ENCODE measurements at places on chromosomes 5 and 9.

- DNase-seq, result no peak
Observed at GRCh38 chr9:32728181-32728580, 55.2 kb upstream of the TMEM215 start.

DNA sequence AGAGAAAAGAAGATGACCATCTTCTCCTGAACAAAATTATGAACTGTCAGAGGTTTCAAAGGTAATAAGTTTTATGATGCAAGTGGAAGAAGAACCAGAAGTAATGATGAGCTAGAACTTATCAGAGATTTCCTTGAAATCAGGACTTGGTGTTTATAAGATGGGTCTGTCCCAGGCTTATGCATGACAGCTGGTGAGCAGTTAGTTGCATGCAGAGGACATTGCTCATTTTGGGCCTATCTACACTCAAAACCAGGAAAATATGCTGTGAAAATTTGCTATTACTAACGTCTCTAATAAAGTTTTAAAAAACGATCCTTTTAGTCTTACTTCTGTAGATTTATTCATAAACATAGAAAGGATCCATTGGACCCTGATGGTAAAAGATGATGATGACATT, 6.6 kb upstream of the STC2 start:
- DNase-seq, result no peak

- no peak for DNase-seq
Observed at GRCh38 chr9:5579881-5580280, 49.0 kb upstream of the RIC1 start.

DNA sequence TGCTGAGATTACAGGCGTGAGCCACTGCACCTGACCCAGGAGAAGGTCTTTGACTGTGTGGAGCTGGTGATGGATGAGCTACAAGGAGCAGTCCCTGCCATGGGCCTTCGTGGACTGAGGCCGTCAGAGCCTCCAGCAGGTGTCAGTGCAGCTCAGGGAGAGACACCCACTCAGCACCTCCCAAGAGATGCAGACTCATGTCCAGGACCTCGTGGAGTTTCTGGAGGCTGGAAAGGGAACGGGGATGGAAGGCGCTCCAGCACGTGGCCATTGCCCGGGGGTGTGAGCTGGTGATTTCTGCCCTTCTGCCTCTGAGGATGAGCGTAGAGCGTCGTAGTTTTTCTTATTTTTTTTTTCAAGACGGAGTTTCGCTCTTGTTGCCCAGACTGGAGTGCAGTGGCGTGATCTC, 9.5 kb downstream of the TOR4A start:
- DNase-seq, result no peak

GRCh38 chr9:127936347-127936852, 1.3 kb downstream of the DPM2 start:
- no peak for DNase-seq

GRCh38 chr5:155655569-155655968, 642.0 kb downstream of the KIF4B start:
- DNase-seq, result no peak

- DNase-seq, result no peak
Observed at GRCh38 chr9:16119261-16120230, 566.7 kb downstream of the CCDC171 start.

- no peak for DNase-seq
Observed at GRCh38 chr5:97100476-97100875, 41.9 kb downstream of the LIX1 start.

- DNase-seq, result no peak
Observed at GRCh38 chr5:33691856-33692255, 199.9 kb downstream of the ADAMTS12 start.

- no peak for DNase-seq
Observed at GRCh38 chr5:96487859-96488258, 54.8 kb upstream of the PCSK1 start.

DNA sequence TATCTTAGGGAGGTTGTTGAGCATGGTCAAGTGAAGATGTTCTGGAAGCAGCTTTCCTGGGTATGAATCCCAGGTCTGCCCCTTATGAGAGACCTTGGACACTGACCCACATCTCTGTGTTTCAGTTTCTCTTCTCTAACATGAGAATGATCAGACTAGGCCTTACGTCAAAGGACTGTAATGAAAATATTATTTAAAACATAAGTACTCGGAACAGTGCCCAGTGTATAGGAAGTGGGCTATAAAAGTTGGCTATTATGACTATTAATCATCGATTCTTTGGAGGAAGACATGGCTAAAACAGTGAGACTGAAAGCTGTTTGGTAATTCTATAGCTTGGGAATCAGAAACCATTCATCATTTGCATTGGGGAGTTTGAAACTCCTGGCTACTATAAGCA, 65.3 kb upstream of the MYO10 start:
- no peak for DNase-seq

DNA sequence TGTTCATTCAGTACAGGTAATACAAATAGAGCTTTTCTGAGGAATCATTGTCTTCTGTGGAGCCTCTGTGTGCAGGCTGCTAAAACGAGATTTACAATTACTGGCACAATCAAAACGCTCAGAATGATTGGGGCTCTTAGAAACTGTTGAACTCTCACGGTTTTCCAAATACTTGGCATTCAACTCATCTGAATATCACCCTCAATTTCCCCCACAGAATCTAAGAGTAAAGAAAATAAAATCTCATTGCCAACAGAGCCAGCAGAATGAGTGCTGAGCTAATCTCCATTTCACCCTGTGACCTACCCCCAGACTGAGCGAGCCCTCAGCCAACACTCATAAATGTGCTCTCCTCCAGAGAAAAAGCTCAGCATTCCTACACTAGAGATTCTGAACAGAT, 35.3 kb upstream of the TMED7 start:
- DNase-seq, result no peak

DNA sequence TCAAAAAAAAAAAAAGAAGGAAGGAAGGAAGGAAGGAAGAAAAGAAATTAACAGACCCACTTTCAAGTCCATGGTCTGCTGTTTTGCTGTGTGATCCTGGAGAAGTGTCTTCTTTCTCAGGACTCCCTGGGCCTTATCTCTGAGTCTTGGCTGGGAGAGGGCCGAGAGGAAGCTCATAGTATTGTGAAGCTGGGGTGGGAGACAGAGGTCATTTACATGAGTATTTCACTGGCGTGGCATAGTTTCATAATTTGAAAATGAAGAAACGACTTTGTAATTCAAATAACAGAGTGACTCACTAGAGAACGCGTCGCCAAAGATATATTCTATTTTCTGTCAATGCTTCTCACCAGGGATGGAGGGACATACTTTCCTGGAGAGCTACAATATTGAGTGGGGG, 2.4 kb upstream of the C9orf50 start:
- DNase-seq, result no peak

- no peak for DNase-seq
Observed at GRCh38 chr5:180495991-180496741, 2.0 kb downstream of the CNOT6 start.

GRCh38 chr9:120261419-120261818, 318.5 kb downstream of the CDK5RAP2 start:
- no peak for DNase-seq

DNA sequence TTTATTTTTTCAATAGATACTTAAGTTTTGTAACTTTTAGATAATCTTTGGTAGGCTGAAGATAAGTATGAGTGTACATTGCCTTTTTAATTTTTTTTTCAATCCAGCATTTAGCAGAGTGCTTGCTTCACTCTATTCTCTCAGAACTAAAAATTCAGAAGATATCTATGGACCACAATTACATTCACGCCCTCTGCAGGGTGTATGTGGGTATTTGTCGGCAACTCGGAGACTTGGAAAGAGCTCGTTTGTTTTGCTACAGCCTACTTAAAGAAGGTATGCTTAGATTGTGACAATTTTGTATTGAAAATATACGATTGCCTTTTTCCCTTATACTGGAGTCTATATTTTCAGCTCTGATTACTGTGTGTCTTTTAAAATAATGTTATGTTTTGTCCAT, 43.8 kb downstream of the ICE1 start:
- no peak for DNase-seq

DNA sequence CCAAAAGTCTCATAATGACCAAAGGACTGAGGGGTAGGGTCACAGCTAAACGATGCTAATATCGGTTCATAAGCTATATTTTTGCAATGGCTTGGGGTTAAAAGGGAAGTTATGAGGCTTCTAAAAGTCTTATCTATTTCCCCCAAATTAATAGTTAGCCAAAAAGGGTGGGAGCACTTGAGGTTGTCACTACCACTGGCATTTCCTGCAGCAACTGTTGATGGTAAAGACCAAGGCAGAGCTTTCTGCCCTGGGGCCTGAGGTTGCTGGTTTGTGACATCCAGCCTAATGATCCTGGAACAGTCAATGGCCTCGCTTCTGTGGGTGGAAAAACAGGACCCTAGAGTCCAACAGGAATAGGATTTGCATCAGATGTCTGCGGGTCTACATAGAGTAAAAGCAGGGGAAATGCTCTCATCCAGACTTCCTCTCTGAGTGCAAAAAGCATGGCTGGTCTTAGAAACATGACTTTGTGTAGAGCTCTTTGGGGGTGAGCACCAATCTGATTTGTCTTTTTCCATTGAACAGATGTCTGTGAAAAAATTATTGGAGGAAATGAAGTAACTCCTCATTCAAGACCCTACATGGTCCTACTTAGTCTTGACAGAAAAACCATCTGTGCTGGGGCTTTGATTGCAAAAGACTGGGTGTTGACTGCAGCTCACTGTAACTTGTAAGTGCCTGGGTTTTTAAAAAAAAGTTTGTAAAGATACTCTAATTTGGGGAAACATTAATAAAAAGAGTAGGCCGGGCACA, 2.7 kb downstream of the GZMA start:
- DNase-seq, result no peak

DNA sequence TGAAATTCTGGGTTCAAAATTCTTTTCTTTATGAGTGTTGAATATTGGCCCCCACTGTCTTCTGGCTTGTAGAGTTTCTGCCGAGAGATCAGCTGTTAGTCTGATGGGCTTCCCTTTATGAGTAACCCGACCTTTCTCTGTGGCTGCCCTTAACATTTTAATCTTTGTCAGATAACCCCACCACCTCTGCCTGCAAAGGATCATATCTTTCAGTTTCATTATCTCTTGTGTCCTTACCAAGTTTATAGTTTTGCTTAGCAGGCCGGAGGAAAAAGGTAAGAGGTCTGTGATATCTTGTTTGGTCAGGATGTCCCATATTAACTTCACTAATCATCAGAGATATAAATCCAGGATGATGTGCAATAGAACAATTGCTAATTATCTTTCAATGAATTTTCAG, 970.2 kb upstream of the TYRP1 start:
- DNase-seq, result no peak

DNA sequence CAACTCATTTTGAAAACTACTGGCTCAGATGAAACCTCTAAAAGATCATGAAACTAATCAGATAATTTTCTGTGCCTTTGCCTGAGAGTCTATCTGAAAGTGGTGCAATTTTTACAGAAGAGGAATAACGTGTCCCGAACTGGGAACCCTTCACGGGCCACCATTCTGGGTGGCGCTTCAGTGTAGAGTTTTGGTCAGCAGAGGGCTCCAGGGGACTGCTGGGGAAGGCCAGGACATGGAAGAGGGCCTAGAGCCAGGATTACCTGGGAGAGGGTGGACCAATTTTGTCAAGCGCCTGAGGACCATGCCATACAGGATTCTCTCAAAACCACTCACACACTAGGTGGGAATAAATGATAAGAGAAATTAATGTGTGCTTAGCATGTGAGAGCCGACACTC, 49.7 kb upstream of the PLEKHG4B start:
- no peak for DNase-seq

GRCh38 chr9:137602661-137603060, 2.8 kb upstream of the ARRDC1 start:
- DNase-seq, result no peak

GRCh38 chr5:144103611-144104485, 66.6 kb downstream of the YIPF5 start:
- no peak for DNase-seq

GRCh38 chr9:113155911-113156588, 5.2 kb downstream of the SLC31A2 start:
- DNase-seq, result no peak

DNA sequence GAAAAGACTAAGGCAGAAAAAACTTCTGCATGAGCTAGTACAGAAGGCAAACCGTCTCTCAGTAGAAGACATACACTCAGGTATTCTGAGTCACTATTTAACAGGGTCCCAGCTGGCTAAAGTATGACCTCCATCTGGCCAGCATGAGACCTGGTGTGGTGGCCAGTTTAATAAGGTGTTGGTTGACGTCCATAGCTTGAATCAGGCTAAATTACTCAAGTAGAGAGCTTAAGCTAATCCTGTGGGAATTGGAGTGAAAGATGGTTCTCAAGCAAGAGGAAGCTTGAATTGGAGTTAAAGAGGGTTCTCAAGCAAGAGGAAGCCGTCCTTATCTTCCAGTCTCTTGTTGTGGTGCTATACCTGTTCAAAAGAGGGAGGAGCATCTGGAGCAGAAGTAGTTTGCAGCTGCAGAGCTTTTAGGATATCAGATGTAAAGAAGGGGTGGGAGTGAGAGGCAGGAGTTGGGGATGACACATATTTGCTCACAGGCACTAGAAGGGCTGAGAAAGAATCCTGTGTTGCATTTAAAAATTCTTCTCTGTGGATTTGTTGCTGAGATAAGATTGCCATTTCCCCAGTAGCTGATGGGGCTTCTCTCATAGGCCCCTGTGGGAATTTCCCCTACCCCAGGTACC, 136.1 kb upstream of the RUSC2 start:
- DNase-seq, result no peak

- DNase-seq, result no peak
Observed at GRCh38 chr9:35158501-35159280, 3.1 kb upstream of the UNC13B start.

DNA sequence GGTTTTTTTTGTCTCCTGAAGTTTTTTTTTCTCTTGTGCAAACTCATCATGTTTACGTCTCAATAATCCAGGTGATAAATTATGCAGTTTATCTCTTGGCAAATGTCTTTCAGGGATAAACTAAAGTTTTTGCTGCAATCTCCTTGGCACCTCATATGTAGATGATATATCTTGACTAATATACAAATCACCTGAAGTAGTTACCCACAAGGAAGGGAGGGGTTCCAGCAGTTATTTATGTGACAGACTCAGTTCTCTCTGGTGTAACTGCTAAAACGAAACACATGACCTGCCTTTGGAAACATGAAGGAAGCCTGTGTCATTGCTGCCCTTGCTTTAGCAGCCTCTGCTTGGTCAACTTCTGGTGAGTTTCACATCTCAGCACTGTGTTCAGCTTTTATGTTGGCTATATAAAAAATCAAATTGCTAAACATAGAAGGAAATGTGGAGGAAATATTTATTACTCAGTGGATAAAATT, 39.3 kb upstream of the KIAA1958 start:
- DNase-seq, result no peak

GRCh38 chr5:137660349-137660817, 75.5 kb downstream of the KLHL3 start:
- DNase-seq, result peak; percentile 43

DNA sequence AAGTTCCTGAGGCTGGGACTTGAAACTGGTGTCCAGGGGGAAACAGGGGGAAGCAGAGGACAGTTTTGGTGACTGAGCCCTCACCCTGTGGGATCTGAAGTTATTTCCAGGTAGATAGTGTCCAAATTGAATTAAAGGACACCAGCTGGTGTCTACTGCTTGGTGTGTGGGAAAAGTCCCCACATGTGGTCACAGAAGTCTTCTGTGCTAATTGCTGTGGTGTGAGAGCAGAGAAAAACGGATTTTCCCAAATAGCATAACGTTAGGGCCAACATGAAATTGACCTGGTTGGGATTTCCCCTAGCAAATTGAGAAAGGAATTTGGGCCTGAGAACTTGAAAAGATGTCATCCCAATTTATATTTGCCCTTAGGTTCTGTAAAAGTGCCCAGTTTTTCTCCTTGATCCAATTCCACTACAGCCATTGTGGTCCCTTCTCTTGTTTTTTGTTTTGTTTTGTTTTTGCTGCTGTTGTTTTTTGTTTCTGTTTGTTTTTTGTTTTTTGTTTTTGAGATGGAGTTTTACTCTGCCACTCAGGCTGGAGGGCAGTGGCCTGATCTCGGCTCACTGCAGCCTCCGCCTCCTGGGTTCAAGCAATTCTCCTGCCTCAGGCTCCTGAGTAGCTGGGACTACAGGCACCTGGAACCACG, 5.6 kb upstream of the STARD4 start:
- no peak for DNase-seq

All from GOT3 (cell line).